ENCODE measurements at places on chromosomes 1 and 21.
A peak's percentile ranks its signal among the peaks of the same experiment; 100 is the strongest.

GRCh38 chr1:226597616-226598454 is 49.3 kb downstream of the STUM start:
- no peak for DNase-seq

- no peak for DNase-seq
These were observed 72.8 kb downstream of the NRIP1 start for GRCh38 chr21:14991957-14992356.

DNA sequence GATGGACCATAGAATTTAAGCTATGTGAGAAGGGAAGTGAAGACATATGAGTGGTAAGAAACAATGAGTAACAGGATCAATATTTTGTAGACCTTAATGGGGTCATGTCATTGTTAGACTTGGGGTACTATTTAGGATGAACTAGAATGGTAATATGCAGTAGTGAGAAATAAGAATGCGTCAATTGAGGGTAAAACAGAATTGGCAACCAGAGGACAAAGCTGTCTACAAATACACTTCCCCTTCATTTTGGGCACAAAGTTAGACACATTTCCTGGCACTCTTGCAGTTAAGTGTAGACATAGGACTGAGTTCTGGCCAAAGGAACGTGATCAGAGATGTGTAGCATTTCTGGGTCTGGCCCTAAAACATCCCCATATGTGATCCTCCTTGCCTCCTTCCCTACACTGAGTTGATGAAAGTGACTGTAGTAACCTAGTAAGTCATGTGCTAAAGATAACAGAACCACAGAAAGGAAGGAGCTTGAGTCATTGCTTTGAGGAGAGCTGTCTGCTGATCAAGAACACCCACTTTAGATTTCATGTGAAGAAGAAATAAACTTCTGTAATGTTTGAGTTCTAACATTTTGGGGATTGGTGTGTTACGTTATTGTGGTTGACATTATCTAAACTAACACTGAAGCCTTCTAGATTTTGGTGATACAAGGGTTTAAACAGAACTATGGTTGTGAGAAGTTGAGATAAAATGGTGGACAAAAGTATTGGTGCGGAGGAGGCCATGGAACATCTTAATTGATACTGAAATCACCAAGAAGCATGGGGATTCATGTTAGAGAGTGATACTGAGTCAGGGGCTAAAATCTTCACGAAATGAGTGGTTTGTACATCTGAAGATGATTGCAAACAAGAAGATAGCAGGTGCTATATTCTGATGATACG is 41.7 kb downstream of the CD55 start:
- DNase-seq, result peak; percentile 7

- DNase-seq, result no peak
These were observed 449.5 kb upstream of the CAMK1G start for GRCh38 chr1:209134001-209134400.

DNA sequence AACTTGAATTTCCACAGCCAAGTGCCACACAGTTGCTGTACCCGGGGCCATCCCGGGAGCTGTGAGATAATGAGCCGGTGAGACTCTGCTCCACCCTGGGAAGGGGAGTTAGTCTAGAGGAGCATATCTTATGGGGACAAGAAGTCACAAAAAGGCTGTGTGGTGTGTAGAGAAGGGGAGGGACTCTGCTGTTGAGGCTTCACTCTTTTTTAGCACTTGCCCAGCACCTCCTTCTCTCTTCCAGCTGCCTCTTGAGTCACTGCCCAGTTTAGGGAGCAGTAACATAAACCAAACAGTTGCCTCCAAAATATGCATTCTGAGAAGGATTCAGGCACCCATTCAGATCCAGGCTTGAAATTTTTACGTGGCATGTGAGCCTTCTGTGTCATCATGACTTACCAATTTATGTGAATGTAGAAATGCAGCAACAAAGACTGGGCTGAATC is 744 bp upstream of the WDR26 start:
- DNase-seq, result no peak

DNA sequence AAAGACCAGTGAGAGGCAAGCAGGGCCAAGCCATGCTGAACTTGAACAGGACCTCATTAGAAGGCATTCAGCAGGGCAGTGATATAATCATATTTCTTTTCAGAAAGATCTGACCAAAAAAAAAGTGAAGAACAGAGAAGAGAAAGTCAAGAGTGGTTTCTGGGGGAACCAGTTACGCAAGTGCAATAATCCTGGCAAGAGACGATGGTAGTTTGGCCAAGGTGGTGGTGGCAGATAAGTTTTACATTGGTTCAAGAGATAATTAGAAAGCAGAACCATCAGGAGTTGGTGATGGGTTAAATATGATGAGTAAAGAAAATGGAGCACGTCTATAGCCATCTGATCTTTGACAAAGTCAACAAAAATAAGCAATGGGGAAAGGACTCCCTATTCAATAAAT is 54.3 kb downstream of the ZSWIM5 start:
- DNase-seq, result no peak

DNA sequence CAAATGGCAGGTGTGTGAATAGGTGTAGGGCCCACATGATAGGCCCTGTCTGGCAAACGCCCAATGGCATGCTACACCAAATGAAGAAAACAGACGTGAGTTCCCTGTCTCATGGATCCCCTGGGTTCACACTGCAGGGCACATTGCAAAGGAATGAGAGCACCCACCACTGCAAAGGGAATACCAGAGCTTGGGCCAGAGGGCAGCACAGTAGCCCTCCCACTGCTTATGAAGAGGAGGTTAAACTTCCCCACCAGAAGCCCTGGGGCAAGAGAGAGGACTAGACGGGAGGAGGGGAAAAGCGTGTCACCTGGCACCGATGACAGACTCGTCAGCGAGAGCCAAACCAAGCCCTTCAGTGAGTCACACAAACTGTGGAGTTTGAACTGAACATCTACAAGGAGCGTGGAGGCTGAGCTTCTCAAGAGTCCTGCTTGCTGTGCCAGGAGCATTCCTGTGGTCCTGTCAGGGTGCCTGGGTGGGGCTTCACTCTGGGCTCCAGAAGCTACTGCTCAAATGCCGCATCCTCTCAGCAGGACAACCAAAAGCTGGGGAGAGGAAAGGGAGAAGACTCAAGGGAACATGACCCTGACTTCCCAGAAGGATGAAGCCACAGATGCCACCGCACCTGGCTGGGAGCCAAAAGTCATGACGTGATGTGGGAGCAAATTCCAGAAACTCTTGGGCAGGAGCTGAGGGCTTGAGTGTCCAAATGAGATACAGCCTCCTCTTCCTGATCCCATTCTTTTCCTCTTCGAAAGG is 61.1 kb downstream of the TOMM20 start:
- no peak for DNase-seq

DNA sequence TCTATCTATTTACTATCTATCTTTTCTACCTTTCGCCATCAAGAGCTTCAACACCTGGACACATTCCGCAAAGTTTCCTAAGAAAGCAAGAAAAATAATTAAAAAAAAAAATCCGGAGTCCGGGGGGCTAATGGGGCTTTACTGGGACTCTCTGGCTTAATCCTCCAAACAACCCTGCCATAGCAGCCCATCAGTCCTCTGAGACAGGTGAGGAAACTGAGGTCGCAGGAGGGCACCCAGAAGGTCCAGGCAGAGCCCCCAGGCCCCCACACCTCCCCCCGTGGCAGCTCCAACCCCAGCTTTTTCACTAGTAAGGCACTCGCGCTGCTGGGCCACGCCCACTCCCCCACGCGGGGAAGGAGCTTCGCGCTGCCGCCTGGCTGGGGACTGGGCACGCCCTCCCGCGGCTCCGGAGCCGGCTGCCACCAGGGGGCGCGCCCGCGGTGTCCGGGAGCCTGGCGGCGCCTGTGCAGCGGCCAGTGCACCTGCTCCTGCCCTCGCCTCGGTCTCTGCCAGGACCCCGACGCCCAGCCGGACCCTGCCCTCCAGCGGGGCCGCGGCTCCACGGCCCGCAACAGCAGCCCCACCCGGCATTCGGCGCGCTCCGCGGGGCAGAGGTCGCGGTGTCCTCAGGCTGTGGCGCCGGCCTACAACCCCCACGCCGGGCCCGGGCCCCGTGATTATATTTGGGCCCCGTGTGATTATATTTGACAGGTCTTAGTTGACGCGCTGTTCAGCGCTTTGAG is 54.1 kb upstream of the SAMD11 start:
- DNase-seq, result peak; percentile 72

- DNase-seq, result no peak
These were observed 5.9 kb downstream of the TTC39A start for GRCh38 chr1:51324251-51325010.

DNA sequence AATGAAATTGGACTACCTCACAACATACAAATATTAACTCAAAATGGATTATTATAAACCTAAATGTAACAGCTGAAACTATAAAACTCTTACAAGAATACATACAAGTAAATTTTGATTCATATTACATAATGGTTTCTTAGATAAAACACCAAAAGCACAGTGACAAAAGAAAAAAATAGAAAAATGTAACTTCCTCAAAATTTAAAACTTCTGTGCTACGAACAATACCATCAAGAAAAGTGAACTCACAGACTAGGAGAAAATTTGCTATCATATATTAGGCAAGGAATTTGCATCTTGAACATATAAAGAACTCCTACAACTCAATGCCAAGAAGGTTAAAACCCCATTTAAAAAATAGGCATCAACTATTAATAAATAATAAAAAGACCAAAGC is 31.2 kb downstream of the ANGPTL3 start:
- no peak for DNase-seq

DNA sequence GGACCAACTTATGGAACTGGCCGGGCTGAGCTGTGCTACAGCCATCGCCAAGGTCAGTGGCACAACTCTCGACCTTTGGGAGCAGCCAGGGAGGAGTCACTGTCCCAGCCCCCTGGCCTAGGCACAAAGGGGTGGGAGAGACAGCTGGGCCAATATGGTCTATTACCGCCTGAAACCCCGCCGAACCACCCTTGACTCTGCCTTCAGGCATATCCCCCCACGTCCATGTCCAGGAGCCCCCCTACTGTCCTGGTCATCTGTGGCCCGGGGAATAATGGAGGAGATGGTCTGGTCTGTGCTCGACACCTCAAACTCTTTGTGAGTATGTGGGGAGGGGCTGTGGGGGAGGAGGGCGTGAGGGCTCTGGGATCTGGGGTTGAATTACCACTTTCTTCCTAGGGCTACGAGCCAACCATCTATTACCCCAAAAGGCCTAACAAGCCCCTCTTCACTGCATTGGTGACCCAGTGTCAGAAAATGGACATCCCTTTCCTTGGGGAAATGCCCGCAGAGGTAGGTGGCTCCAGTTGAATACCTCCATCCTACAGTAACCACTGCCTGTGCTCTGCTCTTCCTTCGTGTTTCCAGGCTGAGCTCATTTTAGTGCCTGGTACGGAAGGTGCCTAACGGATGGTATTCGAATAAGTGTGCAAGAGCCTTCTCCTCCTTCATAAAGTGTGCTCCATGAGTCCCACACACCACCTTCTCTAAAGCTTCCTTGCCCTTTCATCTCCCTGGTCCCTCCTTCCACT is 758 bp downstream of the NAXE start:
- no peak for DNase-seq

- no peak for DNase-seq
These were observed 32.8 kb upstream of the DNASE2B start for GRCh38 chr1:84365225-84366221.

DNA sequence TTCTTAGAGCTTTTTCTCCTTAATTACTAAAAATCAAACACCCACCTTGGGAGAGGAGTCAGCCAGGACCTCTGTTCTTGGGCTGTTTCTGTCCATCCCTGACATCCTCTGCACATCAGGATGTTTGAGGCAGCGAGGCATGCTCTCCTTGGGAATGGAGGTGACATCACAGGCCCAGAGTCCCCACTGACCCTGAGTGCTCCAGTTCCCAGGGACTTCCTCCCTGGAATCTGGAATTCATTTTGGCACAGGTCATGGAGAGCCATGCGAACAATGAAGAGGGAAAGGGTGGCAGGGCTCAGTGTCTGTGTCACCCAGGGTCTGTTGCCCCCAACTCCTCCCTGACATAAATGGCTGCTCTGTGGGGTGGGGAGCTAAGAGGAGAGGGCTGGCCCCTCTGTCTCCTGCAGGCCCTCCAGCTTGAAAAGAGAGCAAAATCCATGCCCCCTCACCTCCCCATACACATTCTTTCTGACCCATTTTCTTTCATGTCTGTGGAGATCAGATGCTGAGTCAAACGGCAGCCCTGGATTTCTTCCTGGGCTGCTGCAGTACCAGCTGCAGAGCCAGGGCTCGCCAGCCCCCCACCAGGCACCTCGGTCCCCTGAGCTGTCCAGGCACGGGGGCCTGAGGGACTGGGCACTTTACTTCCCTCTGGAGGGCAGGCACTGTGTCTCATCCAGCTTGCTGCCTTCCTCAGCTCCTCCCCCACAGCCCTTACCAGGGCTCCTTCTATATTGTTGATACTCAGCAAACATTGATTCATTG is 102.0 kb downstream of the NMNAT2 start:
- no peak for DNase-seq

DNA sequence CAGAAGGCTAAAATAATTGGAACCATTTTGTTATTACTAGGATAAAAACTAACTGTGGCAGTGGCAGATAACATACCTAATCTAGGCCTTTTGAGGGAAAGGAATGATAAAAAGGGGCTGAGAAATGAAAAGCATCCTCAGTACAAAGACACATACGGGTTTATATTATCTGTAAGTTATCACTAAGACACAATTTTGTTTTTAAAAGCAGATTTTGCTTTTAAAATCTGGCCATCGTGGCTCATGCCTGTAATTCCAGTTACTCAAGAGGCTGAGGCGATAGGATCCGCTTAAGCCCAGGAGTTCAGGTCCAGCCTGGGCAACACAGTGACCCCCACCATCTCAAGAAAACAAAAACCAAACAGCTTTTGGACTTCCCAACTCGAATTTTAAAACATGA is 24.8 kb upstream of the HP1BP3 start:
- DNase-seq, result no peak

GRCh38 chr21:29436143-29436542 is 137.4 kb downstream of the BACH1 start:
- DNase-seq, result peak; percentile 28

GRCh38 chr1:213054733-213055591 is 3.9 kb downstream of the RPS6KC1 start:
- no peak for DNase-seq

DNA sequence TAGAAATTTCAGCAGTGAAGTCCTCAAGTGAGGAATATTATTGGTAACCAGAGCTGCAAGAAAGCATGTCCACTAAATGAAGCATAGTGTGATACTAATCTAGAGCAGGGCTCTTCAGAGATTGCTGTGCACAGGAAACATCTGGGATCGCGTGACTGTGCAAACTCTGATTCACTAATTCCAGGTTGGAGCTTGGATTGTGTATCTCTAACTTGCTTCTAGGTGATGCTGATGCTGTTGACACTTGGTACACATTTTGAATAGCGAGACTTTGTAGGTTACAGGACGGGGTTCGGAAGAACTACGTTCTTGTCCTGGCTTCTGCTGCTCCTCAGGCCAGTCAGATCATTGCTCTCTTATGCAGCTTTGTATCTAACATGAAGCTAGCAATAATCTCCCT is 66.5 kb downstream of the PRRX1 start:
- no peak for DNase-seq

- peak; percentile 96 for DNase-seq
These were observed 81.7 kb upstream of the ZNF648 start for GRCh38 chr1:182143154-182143657.

- peak; percentile 51 for DNase-seq
These were observed 49.1 kb upstream of the IFNLR1 start for GRCh38 chr1:24235921-24236788.

GRCh38 chr1:175183586-175183985 is 9.0 kb downstream of the KIAA0040 start:
- no peak for DNase-seq
